Amniotic epithelial cell (primary cell): ENCODE measurements at places on chromosomes 2 and 18.

GRCh38 chr2:61969376-61969775 lies 63.9 kb downstream of the COMMD1 start:
- peak; percentile 66 for DNase-seq

DNA sequence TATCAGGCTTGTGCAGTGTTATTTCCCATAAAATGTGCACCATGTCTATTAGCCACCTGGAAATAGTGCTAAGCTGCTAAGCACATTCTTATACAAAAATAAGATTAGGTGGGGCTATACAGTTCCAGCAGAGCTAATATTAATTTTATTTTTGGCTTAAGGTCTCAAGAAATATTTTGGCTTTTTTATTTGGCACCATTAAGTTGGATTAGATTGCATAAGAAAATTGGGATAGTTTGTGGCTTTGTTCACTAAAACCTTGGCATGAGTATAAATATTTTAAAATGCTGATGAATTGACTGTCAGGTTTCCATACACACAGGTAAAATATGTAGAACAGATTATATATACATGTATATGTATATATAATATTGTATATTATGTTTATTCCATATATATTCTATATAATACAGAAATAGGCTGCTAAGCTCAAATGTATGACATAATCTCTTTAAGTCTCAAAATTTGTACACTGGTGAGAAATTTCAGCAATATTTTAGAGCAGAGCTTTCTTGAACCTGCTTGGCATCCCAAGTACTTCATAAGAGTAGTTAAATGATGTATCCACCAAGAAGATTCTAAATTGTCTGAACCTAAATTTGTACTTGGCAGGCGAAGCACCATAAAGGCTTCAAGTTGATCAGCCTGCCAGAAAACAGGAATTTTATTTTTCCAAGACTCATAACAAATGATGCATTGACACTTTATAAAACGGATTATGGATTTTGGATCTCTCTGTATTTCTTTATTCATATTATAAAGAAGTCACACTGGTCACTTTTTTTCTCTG lies 32.6 kb downstream of the CCDC102B start:
- no peak for DNase-seq

DNA sequence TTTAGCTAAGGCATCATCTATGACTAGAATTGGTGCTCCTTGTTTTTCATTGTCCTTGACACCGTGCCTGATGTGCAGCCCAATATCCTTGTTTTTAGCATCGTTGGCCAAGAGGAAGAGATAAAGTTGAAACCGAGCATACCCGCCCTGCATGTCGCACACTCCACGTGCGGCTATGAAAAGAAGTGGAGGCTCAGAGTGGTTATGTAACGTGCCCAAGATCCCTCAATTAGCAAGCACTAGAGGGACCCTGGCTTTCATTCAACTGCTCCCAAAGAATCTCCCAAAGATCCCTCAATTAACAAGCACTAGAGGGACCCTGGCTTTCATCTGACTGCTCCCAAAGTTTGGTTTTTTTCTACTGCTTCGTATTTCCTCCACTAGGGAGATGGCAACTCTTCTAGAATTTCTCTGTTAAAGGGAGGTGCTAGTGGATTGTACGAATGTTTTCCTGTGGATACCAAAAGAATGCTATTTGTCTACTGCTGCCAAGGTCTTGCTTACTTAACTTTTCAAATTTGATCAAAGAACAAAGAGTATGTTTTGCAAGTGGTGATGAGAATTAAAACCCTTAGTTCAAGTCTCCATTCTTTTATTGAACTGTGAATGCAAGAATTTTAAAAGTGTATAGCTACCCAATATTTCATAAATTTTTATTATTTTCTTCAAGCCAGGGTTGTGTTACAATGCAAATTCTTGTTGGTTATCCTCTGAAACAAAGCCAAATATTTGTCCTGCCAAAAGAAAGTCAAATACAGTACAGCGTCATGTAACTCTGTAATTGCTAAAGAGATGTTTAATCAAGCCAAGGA lies 92.1 kb downstream of the AOX1 start:
- DNase-seq = peak; percentile 79

DNA sequence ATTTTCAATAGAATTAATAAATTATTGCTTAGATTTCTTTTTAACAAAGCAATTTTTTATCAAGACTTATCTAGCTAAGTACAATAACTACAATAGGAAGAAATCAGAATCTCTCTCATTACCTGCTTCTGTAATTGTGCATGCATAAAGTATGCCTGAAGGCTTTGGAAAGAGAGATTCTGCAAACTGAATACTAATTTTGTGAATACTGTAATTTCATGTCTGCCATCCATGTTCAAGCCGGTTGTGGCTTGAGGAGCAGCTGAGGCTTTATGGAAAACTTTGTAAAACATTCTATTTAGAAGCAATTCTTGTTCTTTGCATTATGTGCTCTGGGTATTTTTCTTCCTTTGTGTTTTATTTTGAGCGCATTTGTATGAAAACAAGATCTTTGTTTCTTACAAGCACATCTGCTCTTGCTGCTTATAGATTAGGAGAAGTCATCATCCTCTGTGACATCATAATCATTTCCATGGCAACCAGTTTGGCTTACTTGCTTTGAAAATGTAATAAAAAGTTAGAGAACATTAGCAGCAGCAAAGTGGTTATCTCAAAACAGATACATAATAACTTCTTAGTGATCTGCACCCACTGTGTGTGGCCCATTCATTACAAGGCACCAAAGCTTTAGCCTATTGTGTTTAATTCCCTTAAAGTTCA lies 16.0 kb upstream of the IKZF2 start:
- no peak for DNase-seq

GRCh38 chr2:71785516-71785981 lies 332.2 kb downstream of the DYSF start:
- no peak for DNase-seq

- DNase-seq = peak; percentile 8
Observed at GRCh38 chr2:177078416-177078815, 134.2 kb upstream of the HNRNPA3 start.

DNA sequence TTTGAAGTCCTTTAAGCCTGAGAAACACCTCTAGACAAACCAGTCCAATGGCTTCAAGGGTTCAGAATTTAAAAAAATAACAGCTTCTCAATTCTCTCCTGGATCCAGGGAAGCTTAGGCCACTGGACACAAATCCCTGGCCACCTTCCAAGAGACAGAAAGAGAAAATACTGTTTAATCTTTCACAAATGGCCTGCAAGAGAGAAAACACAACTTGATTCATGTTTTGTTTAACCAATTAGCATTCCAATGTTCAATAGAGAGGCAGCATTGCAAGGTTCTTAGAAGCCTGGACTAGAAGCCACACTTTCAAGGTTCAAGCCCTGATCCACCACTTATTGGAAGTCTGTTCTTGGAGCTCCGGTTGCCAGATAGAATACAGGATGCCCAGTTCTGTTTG lies 109.0 kb upstream of the PARD3B start:
- no peak for DNase-seq
